ENCODE measurements at places on chromosomes 4 and X.

GRCh38 chr4:74920704-74921103, 12.2 kb upstream of the PARM1 start:
- DNase-seq = no peak

DNA sequence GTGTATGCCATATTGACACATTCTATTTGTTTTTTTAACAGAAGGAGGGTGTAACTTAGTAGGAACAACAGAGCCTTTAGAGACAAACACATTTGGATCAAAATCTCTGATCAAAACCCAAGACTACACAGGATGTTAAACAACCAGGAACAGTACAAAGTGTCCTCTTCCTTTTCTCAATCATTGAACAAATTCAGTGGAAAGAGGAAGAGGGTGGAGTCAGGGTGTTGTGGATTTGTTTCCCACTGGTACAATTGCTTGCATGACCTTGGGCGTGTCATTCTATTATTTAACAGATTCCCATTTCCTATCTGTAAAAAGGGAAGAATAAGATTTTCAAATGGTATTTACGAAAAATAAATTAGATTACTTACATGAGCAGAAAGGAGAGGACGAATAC, 1162.8 kb upstream of the PRKX start:
- no peak for DNase-seq

DNA sequence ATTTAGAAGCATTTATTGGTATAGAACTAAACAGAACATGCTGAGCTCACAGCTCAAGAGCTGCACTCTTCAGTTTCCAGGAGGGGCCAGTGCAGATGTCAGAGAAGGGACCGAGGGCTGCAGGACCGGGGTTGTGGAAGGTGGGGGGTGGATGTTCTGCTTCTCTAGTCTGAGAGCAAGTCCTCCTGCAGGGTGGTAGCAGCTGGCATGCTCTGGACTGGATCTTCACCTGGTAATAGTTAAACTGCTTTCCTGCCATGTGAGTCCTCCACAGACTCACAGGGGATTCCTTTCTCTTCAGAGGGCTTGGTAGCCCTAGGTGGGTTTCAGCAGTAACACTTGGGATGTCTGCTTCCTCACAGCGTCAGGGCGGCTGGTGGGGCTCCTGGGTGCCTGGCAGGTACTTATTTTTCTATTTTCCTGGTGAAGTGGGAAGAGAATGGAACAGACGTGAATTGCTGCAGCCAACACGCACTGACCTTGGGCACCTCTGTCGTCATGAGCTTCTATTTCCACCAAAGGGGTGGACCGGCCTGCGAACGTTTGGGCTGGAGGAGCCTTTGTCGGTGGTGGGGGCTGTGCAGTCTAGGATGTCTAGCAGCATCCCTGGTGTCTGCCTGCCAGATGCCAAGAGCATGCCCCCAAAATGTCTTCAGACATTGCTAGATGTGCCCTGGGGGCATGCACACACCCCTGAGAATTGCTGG, 2.5 kb downstream of the MAEA start:
- no peak for DNase-seq

DNA sequence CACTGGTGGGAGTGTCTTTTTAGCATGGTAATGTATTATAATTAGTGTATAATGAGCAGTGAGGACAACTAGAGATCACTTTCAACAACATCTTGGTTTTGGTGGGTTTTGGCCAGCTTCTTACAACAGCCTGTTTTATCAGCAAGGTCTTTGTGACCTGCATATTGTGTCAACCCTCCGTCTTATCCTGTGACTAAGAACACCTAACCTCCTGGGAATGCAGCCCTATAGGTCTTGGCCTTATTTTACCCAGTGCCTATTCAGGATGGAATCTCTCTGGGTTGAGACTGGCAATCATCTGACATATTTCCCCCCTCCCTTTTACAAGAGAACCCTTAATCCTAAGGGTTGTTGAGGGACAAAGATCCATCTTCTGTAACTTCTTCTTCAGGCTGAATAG, 21.9 kb upstream of the ADH4 start:
- no peak for DNase-seq

- DNase-seq = no peak
Measured at GRCh38 chr4:72391281-72391680, 177.7 kb downstream of the ADAMTS3 start.

DNA sequence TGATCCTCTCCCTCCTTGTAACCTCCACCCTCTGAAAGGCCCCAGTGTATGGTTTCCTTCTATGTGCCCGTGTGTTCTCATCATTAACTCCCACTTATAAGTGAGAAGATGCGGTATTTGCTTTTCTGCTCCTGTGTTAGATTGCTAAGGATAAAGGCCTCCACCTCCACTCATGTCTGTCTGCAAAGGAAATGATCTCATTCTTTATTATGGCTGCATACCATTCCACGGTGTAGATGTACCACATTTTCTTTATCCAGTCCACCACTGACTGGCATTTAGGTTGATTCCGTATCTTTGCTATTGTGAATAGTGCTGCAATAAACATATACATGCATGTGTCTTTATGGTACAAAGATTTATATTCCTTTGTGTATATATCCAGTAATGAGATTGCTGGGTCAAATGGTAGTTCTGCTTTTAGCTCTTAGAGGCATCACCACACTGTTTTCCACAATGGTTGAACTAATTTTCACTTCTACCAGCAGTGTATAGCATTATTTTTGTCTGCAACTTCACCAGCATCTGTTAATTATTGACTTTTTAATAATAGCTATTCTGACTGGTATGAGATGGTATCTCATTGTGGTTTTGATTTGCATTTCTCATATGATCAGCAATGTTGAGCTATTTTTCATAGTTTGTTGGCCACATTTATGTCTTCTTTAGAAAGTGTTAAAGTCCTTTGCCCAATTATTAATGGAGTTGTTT, 1030.9 kb downstream of the FSTL5 start:
- DNase-seq = no peak

- DNase-seq = no peak
Measured at GRCh38 chr4:184824081-184824775, 1.5 kb downstream of the ACSL1 start.

- DNase-seq = no peak
Measured at GRCh38 chr4:11424000-11424399, 4.7 kb downstream of the HS3ST1 start.

DNA sequence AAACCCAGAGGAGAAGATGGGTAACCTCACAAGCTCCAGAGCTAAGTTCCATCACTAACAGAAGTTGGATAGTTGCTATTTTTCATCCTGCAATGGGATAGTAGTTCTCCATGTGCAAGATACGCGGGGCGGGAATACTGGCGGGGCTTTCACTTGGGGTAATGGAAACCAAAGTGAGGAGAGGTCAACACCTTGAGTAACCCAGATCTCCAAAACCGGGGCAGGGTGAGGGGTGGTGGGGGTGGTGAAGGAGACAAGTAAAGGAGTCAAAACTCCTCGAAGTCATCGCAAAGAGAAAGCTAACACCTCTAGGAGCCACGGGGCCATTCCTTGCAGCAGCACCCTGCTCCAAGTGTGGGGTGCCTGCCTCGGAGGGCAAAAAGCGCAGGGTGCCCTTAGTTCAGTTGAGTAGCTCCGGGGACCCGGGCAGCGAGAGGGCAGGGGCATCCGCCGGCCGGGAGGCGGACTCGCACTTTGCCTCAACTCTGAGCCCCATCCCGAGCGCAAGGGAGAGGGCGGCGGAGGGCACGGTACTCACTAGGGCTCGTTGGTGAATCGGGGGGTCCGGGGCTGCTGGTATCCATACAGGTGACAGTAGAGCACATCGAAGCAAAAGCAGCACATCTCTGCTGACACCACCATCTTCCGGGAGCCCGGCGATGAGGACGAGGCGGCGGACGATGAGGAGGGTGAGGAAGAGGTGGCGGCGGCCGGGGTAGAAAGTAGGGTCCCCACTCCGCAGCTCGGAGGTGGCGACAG, 645 bp downstream of the AMMECR1 start:
- DNase-seq = peak; percentile 49

DNA sequence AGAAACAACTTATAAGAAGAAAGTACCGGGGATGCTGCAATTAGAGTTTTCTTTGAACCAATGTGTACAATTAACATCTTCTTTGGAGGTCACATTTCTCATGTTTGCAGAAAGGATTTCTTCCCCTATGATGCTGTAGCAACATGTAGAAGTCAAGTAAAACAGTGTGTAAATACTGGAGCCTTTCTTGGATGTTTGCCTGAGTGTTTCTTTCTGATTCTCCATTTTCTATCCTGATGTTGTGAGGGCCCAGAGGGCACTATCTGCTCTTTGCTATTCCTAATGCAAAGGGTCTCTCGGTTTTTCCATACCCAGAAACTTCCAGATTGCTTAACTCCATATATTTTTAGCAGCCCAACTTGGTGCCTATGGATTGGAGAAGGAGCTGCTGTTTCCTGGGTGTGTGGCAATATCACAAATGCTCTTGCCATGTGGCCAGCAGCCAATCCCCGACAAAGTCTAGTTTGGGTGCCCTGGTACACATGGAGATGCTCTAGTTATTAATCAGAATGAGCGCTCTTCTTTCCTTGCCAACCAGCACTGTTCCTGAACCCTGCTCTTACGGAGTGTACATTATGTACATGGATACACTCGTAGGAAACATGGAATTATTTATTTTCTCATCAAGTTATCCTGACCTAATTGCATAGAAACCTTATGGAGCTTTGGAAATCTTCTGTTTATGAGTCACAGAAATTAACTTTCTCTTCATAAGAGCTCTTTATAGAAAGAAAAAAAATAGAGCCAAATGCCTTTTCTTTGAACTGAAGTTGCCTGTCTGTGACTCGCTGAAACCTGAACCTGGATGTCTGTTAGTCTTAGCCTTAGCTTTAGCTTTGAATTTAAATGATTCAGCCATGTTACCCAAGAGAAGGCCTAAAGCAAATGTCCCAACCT, 67.0 kb upstream of the GPC4 start:
- no peak for DNase-seq

DNA sequence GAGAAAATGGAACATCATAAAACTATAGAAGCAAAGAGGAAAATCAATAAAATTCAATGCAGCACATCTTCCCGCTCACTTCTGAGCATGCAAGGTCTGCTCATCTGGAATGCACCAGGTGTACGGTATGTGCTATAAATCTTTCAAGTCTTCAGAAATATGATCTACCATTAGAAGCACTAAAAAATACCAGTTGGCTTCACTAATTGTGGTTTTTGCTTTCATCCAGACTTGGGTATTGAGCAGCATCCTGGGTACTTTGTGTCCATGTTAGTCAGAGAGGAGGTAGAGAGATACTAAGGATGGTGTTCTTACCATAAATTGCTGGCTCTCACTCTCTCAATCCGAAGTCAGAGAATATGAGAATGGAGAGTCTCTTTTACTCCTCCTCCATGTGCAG, 477.1 kb downstream of the PPARGC1A start:
- DNase-seq = no peak

DNA sequence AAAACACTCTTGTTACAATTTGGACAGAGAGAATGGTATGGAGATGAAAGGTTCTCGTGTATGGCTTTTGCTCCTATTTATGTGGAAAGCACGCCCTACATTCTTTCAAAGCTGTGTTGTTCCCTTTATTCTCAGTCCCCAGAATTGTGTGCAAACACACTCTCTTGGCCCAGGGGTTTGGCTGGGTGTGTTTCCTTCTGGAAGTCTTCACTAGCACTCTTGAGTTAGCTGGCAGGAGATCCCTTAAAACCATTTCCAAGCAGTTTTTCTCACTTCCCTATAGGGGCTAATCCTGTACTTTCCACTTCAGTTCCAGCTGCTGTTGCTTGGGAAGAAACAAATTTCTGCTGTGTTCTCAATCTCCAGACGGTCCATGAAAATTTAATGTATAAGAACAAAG, 35.1 kb downstream of the FHL1 start:
- DNase-seq = no peak

DNA sequence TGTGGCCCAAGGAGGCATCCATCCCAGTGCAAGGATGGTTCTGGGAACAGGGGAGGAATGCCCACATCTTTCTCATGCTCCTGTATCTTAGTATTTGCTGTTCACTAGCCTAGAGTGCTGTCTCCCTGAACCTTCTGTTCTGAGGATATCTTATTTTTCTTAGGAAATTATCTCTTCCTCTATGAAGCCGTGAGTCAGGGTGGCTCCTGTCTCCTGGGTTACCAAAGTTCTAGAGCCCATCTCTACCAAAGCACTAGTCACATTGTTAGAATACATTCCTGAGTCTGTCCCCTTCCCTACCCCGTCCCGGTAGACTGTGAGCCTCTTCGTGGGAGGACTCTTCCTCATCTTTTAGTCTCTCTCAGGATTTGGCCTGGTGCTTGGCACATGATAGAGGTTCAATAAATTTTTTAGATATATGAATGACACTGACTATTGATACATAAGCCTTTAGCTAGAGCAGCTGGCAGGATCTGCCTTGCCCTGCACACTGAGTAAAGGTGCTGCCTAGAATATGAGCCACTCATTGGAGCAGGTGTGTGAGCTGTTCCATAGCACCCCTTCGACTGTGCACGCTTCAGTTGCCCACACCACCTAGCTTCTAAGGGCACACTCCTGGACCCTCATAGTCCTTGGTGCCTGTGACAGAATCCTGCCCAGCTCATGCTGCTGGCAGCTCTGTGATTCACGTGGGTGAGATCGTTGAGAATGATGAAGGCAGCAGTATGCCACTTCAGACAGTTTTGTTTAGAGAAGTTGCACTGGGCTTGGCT, 13.3 kb downstream of the CXCR3 start:
- DNase-seq = no peak

- no peak for DNase-seq
Measured at GRCh38 chrX:119155416-119156035, 27.9 kb upstream of the KIAA1210 start.

DNA sequence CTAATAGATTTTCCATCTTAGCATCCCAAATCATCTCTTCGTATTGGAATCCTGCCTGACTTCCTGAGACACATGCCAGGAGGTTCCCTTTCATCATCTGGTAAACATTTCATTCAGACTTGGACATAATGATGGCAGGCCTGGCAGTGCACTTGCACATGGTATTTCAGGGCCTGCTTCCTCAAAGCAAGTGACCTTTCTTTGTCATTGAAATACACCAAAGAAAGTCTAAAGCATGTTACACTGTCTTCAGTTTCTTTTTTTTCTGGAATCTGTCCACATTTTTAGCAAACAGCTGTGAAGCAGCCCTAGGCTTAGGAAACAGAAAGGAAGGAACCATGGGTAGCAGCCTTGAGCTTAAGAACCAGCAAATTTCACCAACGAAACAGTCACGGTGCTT, 205.9 kb upstream of the VCX start:
- DNase-seq = no peak

DNA sequence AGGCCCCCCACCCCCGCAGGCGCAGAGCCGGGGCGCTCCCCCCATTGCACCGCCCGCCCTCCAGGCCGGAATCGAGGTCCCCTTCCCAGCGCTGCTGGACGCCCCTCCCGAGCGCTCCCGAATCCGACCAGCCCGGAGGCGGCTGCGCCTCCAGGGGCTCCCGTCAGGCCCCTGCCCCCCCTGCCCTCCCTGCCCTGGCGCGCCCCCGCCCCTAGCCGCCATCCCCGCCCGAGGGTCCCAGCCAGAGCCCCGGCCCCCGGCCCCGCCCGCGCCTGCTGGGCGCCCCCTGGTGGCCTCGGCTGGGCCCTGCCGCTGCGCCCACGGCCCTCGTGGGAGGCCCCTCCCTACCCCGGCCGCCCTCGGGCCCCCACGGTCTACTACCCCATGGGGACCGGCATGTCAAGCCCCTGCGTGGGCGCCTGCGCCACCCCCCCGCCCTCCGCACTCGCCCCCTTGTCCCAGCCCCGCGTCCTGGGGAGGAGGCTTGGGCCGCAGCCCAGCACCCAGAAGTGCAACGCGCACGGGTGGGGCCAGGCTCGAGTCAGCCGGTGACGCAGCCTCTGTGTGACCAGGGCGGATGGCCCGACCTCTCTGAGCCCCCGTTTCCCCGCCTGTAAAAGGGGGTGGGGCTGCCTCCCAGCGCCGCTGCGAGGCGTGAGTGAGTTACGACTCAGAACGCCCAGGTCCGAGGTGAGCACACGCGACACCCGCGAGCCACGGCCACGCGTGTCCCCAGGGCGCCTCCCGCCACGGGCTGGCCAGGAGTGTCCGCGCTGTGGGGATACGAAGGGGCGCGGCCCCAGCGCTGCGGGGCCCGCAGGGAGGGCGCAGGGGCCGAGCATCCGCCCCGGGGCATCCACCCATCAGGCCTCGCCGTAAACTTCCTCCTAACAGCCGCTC, 104.9 kb downstream of the FAM53A start:
- peak; percentile 78 for DNase-seq

Measured in right lobe of liver (tissue), 6 donors.